Stimulated activated CD8-positive, alpha-beta memory T cell treated with anti-CD3 and anti-CD28 coated beads, Interleukin-15, amount 100 ng/mL, for 4 hours (primary cell): ENCODE measurements at places on chromosomes 1 and 21.

DNA sequence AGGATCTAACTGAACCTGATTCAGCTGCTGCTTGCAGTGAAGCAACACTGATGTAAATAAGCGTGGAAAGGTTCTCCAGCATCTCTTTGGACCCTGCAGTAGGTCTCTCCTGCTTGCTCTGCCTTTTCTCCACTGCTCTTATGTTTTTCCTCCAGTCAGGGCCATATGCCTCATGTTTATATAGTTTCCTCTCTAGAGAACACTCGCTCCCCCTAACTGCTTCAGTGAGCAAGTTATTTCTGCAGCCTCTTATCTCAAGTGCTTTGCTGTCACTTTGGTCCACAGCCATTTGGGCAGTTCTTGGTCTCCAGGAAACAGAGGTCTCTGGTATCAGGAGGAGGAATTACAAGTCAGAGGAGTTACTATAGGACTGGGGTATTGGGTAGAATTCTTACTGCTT, 5.3 kb downstream of the PRUNE1 start:
- DNase-seq: no peak

- no peak for DNase-seq
These were observed 48.7 kb downstream of the LHX4 start for GRCh38 chr1:180278596-180279395.

- no peak for DNase-seq
These were observed 16.5 kb downstream of the PLA2G2D start for GRCh38 chr1:20102875-20103274.

DNA sequence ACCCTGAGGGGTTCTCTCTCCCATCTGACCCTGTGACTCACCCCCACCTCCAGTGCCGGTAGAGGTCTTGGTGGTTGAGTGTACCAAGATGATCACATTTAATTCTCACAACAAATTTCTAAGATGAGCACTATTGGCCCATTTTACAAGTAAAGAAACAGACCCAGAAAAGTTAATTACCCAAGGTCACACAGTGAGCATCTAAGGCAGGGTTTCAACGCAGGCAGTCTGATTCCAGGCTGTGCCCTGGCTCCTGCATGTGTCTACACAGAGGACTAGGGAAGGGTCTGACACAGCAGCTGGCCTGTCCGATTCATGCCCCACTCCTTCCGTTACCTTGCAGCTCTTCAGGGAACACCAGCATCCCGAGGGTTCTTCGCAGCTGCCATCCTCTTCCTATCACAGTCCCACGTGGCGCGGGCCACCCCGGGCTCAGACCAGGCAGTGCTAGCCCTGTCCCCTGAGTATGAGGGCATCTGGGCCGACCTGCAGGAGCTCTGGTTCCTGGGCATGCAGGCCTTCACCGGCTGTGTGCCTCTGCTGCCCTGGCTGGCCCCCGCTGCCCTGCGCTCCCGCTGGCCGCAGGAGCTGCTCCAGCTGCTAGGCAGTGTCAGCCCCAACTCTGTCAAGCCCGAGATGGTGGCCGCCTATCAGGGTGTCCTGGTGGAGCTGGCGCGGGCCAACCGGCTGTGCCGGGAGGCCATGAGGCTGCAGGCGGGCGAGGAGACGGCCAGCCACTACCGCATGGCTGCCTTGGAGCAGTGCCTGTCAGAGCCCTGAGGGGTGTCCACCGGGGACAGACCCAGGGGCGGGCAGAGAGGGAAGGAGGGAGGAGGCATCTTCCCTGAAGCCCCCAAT, 7.5 kb downstream of the NCDN start:
- DNase-seq: no peak

- DNase-seq: no peak
These were observed 25.4 kb upstream of the FMO1 start for GRCh38 chr1:171222936-171223335.

DNA sequence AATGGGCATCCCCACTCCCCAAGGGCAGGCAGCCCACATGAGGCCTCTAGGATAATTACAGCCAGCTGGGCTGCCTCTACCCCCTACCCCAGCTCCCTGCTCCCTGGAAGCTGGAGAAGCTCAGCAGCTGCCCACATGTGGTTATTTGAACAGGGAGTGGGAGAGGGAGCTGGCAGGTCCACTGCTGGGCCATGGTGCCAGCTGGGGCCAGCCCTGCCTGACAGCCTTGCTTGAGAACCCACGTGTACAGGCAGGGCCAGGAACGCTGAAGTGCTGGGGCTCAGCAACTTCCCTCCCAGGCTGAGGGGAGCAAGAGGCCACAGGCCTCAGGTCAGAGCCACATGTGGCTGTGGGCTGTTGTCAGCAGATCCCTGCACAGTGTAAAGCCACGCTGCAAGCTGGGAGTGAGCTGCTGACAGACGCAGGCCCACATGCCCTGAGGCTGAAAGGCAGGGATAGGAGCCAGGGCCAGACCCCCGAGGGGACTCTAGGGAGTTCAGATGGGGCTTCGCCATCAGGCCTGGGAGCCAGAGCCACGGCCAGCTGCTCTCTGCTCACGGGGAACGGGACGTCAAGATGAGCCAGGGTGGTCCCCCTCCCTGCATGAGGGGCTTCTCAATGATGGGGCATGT, 129.0 kb downstream of the SYF2 start:
- DNase-seq: no peak

DNA sequence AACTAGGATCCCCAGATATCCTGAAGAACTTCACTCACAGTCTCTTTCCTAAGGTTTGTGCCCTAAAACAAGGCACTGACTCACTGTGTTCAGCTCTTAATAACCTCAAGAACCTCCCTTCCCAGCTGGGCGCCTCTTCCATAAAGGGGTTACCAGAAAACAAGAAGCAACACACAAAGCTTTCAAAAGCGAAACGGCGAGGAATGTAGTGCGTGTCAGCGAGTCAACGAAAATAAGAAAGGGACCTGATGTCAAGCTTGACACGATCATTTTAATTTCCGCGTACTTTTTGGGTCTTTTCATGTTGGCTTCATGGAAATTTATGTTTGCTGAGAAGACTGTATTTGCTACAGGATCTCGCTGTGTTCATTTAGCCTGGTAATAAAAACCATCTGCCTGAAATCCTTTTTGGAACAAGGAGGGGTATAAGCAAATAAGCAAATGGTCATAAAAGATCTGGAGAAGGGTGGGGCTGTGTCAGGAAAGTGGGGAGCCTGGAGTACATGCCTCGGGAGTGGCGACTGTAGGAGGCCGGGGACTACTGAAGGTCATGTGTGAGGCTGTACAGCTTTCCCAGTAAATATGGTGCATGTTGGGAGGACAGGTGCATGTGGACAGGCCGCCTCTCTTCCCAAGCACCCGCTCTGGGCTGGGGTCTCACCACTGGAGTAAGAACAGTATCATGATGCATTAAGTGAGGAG, 11.4 kb upstream of the CLDN14 start:
- no peak for DNase-seq

DNA sequence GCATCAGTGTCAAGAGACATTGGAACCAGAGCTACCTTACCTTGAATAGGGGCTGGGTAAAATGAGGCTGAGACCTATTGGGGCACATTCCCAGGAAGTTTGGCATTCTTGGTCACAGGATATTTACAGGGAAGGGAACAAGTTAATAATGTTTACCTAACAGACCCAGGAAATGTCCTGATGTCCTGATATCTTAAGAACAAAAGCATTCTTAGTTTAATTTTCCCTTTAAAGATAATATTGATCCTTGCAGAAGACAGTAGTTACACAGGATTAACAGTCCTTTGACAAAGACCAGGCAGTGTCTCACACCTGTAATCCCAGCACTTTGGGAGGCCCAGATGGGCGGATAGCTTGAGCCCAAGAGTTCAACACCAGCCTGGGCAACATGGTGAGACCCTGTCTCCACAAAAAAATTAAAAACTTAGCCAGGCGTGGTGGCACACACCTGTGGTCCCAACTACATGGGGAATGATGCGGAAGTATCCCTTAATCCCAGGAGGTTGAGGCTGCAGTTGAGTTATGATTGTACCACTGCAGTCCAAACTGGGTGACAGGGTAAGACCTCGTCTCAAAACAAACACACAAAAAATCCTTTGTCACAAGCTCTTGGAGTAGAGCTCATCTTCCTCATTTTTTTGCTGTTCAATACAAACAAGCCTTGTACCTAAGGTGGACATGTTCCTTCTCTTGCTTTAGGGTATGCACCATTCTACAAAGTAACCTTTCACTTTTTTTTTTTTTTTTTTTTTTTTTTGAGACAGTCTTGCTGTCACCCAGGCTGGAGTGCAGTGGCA, 1.3 kb upstream of the TOMM20 start:
- DNase-seq: no peak

DNA sequence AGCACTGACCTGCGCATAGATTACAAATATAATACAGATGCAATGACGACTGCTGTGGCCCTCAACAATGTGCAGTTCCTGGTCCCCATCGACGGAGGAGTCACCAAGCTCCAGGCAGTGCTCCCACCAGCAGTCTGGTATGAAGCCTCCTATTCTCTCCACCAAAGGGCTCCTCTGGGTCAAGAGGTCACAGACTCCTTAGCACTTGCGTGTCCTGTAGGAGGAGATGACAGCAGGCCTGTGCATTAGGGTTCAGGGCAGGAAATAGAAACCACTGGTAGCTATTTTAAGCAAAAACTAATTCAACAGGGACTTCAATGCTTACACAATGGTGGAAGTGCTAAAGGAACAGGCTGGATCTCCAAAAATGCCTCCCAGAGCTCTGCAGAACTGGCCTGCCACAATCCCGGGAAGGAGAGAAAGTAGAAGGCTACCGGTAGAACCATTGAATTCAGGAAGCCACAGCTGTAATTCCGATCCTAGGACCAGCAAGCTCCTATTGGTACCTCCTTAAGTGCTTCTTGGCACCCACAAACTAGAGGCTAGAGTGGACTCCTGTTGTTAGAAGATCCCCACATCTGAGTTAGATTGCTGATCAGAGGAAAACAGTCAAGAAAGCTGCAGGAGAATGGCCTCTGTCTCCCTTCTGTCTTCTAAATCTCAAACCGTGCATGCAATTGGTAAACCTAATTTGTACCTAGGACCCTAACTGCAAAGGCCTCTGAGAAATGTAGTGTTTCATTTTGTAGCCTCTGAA, 12.7 kb upstream of the DYNLT5 start:
- no peak for DNase-seq

DNA sequence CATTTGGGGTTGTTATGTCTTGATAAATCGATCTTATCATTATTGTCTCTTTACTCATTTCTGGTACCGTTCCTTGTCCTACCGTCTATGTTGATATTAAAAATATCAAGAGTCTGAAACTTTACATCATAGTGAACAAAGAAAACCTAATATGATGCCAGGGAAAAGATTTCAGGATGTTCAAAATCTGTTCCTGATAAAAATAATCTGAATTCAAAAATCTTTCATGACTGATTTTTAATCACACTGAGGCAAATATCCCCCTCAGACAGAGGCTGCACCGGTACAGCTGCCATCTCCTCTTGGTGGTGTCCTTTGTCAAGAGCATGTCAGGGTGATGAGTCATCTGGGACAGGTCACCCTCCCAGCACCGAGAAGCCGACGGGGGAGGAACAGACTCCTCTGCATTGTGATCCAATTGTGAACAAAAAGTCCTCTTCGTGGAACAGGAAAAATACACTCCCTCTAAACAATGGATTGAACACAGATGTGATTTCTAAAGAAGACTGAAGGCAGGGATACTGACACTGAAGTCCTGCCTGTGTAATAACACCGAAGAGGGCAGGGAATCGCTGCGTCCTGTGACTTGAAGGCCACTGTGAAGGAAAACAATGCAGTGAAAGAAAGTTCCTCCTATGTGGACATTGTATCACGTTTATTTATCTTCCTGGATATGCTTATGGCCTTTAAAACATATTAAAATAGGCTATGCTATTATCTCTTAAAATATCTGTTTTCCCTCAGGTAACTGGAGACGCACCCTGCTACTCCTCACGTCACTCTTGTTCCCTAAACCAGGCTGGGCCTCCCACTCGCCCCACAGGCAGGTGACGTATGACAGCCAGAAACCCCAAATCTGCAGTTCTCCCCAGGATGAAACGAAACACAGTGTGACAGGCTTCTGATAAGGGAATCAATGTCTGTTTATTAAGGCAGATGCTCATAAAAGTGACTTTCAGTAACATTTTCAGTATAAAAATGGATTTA, 4.3 kb upstream of the SPATC1L start:
- DNase-seq: no peak
